Right atrium auricular region (tissue), 2 donors: ENCODE measurements at places on chromosomes 2 and 18. TPM values are rescaled to one million over a fixed set of nuclear protein-coding genes. Genes with fewer than 3 reads are reported as not detected.

DNA sequence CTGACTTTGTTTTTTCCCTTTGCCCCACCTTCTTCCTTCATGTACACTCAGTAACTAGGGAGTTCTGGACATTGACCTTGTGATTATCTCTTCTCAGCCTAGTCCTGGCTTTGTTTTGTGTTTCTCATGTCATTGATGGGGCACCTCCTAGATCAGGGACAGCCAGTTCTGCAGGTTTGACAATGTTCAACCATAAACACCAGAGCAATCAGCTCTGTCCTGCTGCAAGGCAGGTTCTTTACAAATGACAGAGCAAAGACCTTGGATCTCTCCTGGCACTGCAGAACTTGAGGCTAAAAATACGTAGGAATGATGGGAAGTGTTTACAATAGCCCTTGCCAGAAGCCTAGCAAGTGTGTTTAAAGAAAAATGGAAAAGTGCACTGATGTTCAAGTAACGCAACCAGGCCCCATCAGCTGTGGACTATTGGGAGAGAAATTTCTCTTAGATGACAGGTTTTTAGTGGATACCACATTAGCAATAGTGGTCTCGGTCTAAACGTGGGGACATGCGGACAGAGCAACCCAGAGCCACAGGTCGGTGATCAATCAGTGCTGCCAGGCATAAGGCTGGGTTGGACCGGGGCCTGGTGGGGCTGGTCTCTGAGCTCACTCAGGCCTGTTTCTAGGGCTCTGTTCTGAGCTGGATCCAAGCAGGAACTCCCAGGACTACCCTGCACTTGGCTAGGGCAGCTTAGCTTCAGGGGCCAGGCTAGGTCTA is 76.8 kb downstream of the SOWAHC start:
- H3K4me3 ChIP-seq, result no peak overlapping the region
- no peak for DNase-seq
- H3K27ac ChIP-seq, result peak overlapping the region; percentile 81
- H3K4me1 ChIP-seq, result peaks cover 28% of the 10 kb centered on the region
- H3K36me3 ChIP-seq, result no peaks in the 10 kb centered on the region
- no peaks in the 10 kb centered on the region for H3K27me3 ChIP-seq

GRCh38 chr2:42360493-42360889 is 526 bp downstream of the COX7A2L start:
- H3K36me3 ChIP-seq, result no peaks in the 10 kb centered on the region
- H3K27ac ChIP-seq, result peak overlapping the region; percentile 95
- no peak for DNase-seq
- no peaks in the 10 kb centered on the region for H3K27me3 ChIP-seq

- no peak overlapping the region for H3K27ac ChIP-seq
- H3K36me3 ChIP-seq, result no peaks in the 10 kb centered on the region
- H3K4me1 ChIP-seq, result peaks cover 65% of the 10 kb centered on the region
Observed at GRCh38 chr18:62325806-62326645, 916 bp downstream of the TNFRSF11A start.

DNA sequence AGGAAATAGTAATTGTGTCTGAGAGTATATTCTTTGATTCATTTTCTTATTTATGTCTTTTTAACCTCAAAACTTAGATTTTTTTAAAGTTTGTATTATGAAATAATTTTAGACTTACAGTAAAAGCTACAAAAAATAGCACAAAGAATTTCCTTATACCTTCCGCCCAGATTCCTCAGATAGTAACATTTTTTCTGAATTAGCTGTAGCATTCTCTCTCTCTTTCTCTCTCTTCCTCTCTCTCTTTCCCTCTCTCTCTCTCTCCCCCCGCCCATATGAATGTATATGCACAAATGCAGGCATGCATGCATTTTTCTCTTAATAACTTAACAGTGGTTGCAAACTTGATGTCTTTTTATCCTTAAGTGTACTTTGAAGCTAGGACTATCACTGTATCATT is 361.1 kb upstream of the NRP2 start:
- no peaks in the 10 kb centered on the region for H3K4me1 ChIP-seq
- H3K27ac ChIP-seq, result no peak overlapping the region
- H3K4me3 ChIP-seq, result no peak overlapping the region
- H3K36me3 ChIP-seq, result no peaks in the 10 kb centered on the region

- no peaks in the 10 kb centered on the region for H3K4me1 ChIP-seq
- H3K36me3 ChIP-seq, result peaks cover 5% of the 10 kb centered on the region
- no peak for DNase-seq
- no peak overlapping the region for H3K4me3 ChIP-seq
- no peak overlapping the region for H3K27ac ChIP-seq
Observed at GRCh38 chr2:42585779-42586178, 17.3 kb downstream of the MTA3 start.

DNA sequence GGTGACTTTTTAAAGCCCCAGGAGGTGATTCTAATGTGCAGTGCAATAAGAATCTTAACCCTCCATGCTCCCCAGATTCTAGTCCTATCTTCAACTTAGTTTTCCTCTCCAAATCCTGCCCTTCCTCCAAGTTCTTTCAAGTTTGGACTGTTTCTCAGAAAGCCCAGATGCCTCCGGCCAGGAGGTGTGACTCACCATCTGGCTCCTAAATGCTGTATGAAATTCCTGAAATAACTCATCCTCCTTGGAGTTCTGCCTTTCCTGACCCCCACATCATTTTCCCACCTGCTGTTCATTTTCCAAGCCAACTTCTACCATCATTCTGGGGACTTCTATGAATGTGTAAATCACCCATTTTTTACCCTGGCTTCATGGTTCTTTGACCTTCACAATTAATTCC is 118.2 kb upstream of the NOL4 start:
- no peak overlapping the region for H3K27ac ChIP-seq
- DNase-seq, result no peak
- no peaks in the 10 kb centered on the region for H3K27me3 ChIP-seq
- H3K4me1 ChIP-seq, result no peaks in the 10 kb centered on the region
- H3K36me3 ChIP-seq, result no peaks in the 10 kb centered on the region
- no peak overlapping the region for H3K4me3 ChIP-seq

GRCh38 chr2:16870491-16871076 is 204.9 kb upstream of the CYRIA start:
- H3K4me1 ChIP-seq, result no peaks in the 10 kb centered on the region
- H3K27me3 ChIP-seq, result no peaks in the 10 kb centered on the region
- H3K36me3 ChIP-seq, result no peaks in the 10 kb centered on the region
- DNase-seq, result no peak
- H3K4me3 ChIP-seq, result no peak overlapping the region

DNA sequence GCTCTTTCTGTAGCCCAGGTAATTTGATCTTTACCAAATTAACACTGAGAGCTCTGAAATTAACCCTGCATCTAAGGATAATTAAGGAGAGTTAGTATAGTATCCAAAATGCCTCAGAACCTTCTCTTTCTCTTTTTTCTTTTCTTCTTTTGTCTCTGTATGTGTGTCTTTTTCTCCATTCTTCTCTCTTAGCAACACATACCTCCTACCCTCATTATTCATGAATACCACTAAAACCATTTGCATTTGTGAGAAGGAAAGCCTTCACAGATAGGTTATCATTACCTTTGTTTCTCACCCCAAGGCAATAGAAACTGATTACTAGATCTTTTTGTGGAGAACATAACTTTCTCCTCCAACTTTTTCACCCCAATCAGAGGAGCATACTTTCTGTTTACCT is 376.5 kb upstream of the NXPH2 start:
- no peak for DNase-seq
- no peak overlapping the region for H3K27ac ChIP-seq
- no peaks in the 10 kb centered on the region for H3K4me1 ChIP-seq

- no peak for DNase-seq
- H3K4me1 ChIP-seq, result no peaks in the 10 kb centered on the region
- H3K27me3 ChIP-seq, result no peaks in the 10 kb centered on the region
- no peak overlapping the region for H3K27ac ChIP-seq
Observed at GRCh38 chr2:10554961-10555809, 107.1 kb upstream of the ODC1 start.

GRCh38 chr2:122218596-122218995 is 463.1 kb downstream of the TSN start:
- DNase-seq, result no peak
- H3K4me1 ChIP-seq, result no peaks in the 10 kb centered on the region
- no peaks in the 10 kb centered on the region for H3K27me3 ChIP-seq
- no peaks in the 10 kb centered on the region for H3K36me3 ChIP-seq

DNA sequence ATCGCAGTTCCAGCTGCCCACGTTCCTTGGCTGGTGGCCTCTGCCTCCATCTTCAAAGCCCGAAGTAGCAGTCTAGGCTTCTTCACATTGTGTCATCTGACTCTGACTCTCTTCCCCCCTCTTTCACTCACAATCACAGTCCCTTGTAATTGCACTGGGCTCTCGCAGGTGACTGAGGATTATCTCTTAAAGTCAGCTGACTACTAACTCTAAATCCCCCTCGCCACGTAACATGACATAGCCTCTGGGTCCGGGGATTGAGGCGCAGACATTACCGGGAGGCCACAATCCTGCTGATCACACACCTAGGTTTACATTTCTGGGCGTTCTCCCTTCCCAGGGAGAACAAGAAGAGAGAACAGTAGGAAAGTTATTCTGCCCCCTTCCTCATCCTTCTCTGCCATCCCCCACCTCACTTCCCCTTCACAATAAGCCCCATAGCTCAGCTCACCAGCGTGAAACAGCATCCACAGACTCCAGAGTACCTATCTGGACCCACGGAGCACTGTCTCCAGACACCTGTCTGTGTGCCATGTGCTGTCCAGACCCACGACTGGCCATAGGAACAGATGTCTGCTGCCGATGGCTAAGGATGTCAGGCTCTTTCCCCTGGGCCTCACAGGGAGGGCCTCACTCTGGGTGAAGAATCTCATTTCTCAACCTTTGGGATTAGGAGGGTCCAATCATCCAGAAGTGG is 64.3 kb upstream of the FZD7 start:
- H3K4me1 ChIP-seq, result peaks cover 19% of the 10 kb centered on the region
- H3K27me3 ChIP-seq, result no peaks in the 10 kb centered on the region
- no peak overlapping the region for H3K4me3 ChIP-seq

- peaks cover 49% of the 10 kb centered on the region for H3K4me1 ChIP-seq
- H3K27me3 ChIP-seq, result no peaks in the 10 kb centered on the region
- H3K36me3 ChIP-seq, result no peaks in the 10 kb centered on the region
- no peak for DNase-seq
Observed at GRCh38 chr2:86302320-86302719, 35.1 kb downstream of the REEP1 start.

GRCh38 chr2:63048367-63049171 is 2.1 kb upstream of the OTX1 start:
- H3K4me1 ChIP-seq, result no peaks in the 10 kb centered on the region
- H3K27ac ChIP-seq, result no peak overlapping the region
- no peak overlapping the region for H3K4me3 ChIP-seq
- peaks cover 38% of the 10 kb centered on the region for H3K27me3 ChIP-seq
- DNase-seq, result no peak
- peaks cover 12% of the 10 kb centered on the region for H3K36me3 ChIP-seq

GRCh38 chr18:62833494-62833893 is 118.2 kb downstream of the PHLPP1 start:
- H3K36me3 ChIP-seq, result no peaks in the 10 kb centered on the region
- no peaks in the 10 kb centered on the region for H3K27me3 ChIP-seq
- peaks cover under 1% of the 10 kb centered on the region for H3K4me1 ChIP-seq
- DNase-seq, result no peak
- no peak overlapping the region for H3K27ac ChIP-seq
- H3K4me3 ChIP-seq, result no peak overlapping the region

- H3K36me3 ChIP-seq, result no peaks in the 10 kb centered on the region
- DNase-seq, result no peak
- H3K4me1 ChIP-seq, result peaks cover 4% of the 10 kb centered on the region
- no peak overlapping the region for H3K4me3 ChIP-seq
- no peak overlapping the region for H3K27ac ChIP-seq
- no peaks in the 10 kb centered on the region for H3K27me3 ChIP-seq
Observed at GRCh38 chr2:867296-867695, 83.4 kb upstream of the SNTG2 start.

- H3K27ac ChIP-seq, result no peak overlapping the region
- no peak for DNase-seq
- no peak overlapping the region for H3K4me3 ChIP-seq
Observed at GRCh38 chr18:37306432-37306831, 259.2 kb downstream of the CELF4 start.

DNA sequence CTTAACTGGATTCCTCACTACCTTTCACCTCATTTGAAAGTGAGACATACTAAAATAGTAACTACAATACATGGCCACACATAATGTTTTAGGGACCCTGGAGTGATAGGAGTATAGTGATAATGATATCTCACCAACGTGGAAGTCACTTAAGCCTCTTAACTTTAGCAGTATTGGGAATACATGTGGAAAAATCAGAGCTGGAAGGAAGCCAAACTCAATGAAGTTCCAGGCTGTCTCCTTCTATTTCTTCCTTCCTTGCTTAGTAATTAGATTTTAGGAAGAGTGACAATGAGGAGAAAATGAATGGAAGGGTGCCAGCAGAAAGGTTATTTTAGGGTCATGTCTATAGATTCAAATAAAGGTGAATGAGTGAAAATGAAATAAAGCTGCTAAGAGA is 387.3 kb downstream of the PLCL1 start:
- no peaks in the 10 kb centered on the region for H3K27me3 ChIP-seq
- no peak for DNase-seq
- no peak overlapping the region for H3K27ac ChIP-seq
- no peaks in the 10 kb centered on the region for H3K4me1 ChIP-seq

GRCh38 chr2:129087133-129087813 is 768.6 kb upstream of the HS6ST1 start:
- no peaks in the 10 kb centered on the region for H3K36me3 ChIP-seq
- H3K4me3 ChIP-seq, result no peak overlapping the region
- H3K27ac ChIP-seq, result no peak overlapping the region
- peak; percentile 72 for DNase-seq
- H3K4me1 ChIP-seq, result no peaks in the 10 kb centered on the region

GRCh38 chr2:51528156-51528555 is 496.2 kb upstream of the NRXN1 start:
- H3K27me3 ChIP-seq, result no peaks in the 10 kb centered on the region
- no peaks in the 10 kb centered on the region for H3K36me3 ChIP-seq
- no peak overlapping the region for H3K27ac ChIP-seq
- H3K4me1 ChIP-seq, result no peaks in the 10 kb centered on the region
- DNase-seq, result no peak
- no peak overlapping the region for H3K4me3 ChIP-seq

Gene IL37
- not detected for total RNA-seq

Gene CCDC141
- total RNA-seq, result 146 TPM

Gene TUBA3E
- 1.6 TPM for total RNA-seq

Gene DOCK10
- 0.93 TPM for total RNA-seq

Gene CCBE1
- 0.44 TPM for total RNA-seq

Gene PCARE
- total RNA-seq, result 0.79 TPM

Gene LYG1
- total RNA-seq, result 0.75 TPM

Gene TMEFF2
- total RNA-seq, result not detected

Gene SH3RF3
- total RNA-seq, result 8.8 TPM

Gene GPR55
- total RNA-seq, result not detected

Gene NR4A2
- total RNA-seq, result 3.7 TPM

Gene AGXT
- not detected for total RNA-seq

Gene TMEM163
- 3.1 TPM for total RNA-seq

Gene CNTNAP5
- total RNA-seq, result not detected

Gene CDCA7
- total RNA-seq, result 0.48 TPM
